ENCODE measurements at places on chromosomes 5 and 9.

GRCh38 chr9:136962701-136963248 lies 10.7 kb downstream of the LCN12 start:
- no peak for DNase-seq

GRCh38 chr5:74660140-74660539 lies 19.6 kb upstream of the ENC1 start:
- DNase-seq = no peak

- peak; percentile 83 for DNase-seq
Measured at GRCh38 chr9:94865582-94866452, 139.3 kb downstream of the AOPEP start.

DNA sequence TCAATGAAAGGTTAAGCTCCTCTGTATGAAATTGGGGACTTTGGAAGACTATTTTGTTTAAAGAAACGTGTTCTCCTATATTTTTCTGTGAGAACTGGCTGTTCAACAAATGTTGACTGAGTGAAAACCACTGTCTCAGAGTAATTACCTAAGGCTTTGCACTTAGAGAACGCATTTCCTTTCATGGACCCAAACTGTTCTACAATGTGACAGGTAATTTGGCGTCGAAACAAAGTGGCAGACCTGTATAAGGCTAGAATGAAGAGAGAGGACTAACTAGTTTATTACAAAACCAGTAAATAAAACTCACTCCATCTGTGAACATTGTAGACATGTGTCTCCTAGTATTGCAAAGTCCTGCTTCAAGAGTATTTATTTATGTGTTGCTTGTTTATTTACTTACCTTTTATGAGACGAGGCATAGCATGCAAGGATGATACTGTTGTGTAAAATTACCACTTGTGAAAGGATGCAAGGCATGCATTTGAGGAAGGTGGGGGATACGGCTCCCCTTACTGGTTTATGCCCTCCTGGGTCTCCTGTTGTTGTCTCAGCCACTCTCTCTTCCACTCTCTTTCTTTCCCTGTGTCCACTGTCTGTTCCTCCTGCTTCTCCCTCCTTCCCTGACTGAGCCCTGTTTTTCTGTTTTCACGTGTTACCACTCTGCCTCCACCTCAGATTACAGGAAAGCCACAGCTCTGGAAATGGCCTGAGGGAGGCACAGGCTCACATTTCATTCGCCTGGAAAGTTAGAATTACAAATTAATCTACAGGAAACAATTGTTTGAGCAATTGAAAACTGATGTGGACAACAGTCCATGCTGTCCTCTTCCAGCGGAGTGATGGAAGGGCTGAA lies 444.0 kb upstream of the ZNF608 start:
- no peak for DNase-seq

GRCh38 chr9:22813529-22813928 lies 366.9 kb downstream of the DMRTA1 start:
- no peak for DNase-seq

- no peak for DNase-seq
Measured at GRCh38 chr5:31678180-31678579, 39.2 kb downstream of the PDZD2 start.

GRCh38 chr5:145588113-145588512 lies 247.0 kb downstream of the PRELID2 start:
- no peak for DNase-seq

DNA sequence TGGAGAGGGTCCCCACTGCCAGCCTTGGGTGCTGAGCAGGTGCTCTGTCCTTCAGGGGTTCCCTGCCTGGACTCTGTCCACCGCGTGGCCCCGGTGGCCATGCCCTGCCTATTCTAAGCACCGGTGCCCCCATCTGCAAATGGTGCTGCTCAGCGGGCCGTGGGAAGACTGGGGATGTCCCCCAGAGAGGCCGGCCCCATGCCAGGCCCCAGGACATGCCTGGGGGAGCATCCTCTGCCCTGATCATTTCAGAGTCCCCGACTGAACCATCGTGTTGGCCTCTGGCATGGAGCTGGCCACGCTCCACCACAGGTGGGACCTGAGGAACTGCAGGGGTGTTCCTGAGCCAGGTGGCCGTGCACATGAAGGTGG lies 64.7 kb downstream of the RXRA start:
- DNase-seq = no peak

- DNase-seq = no peak
Measured at GRCh38 chr5:94745786-94746730, 127.6 kb downstream of the SLF1 start.

- no peak for DNase-seq
Measured at GRCh38 chr9:76646249-76646648, 118.0 kb upstream of the PCA3 start.

GRCh38 chr9:40913928-40914673 lies 214.4 kb downstream of the FOXD4L6 start:
- DNase-seq = no peak

DNA sequence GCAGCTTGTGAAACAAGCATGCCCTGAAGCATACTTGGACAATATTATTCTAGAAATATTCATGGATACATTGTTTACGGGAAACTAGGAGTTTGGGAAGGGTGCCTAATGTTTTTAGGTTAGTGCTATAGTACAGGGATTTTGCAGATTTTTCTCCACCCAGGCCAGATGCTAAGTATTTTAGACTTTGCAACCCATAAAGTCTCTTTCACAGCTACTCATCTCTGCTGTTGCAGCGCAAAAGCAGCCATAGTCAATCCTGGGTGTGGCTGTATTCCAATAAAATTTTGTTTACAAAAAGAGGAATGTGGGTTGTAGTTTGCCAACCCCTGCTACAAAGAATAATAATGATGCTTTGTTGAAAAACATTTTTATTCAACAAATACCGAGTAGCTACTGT lies 106.2 kb downstream of the CEMIP2 start:
- DNase-seq = no peak

- DNase-seq = peak; percentile 78
Measured at GRCh38 chr5:142600611-142601358, 85.1 kb downstream of the FGF1 start.

DNA sequence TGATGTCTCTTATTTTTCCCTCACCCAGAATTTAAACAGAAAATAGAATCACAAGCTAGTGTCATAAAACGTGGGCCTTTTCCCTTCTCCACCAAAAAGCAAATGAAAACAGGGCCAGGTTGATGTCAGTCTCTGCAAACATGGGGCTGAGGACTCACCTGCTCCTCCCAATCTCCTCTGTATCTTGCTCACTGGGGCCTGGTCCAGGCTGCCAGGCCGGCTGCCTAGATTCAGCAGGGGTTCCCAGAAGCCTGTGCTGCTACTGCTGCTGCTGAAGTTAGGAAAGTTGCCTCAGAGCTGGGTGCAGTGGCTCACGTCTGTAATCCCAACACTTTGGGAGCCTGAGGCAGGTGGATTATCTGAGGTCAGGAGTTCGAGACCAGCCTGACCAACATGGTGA lies 84.3 kb downstream of the PCDH1 start:
- no peak for DNase-seq

GRCh38 chr9:107067739-107068416 lies 204.9 kb downstream of the ZNF462 start:
- DNase-seq = no peak

- DNase-seq = no peak
Measured at GRCh38 chr5:167671176-167671575, 620.3 kb upstream of the WWC1 start.

GRCh38 chr5:110790673-110791072 lies 51.9 kb downstream of the SLC25A46 start:
- no peak for DNase-seq

DNA sequence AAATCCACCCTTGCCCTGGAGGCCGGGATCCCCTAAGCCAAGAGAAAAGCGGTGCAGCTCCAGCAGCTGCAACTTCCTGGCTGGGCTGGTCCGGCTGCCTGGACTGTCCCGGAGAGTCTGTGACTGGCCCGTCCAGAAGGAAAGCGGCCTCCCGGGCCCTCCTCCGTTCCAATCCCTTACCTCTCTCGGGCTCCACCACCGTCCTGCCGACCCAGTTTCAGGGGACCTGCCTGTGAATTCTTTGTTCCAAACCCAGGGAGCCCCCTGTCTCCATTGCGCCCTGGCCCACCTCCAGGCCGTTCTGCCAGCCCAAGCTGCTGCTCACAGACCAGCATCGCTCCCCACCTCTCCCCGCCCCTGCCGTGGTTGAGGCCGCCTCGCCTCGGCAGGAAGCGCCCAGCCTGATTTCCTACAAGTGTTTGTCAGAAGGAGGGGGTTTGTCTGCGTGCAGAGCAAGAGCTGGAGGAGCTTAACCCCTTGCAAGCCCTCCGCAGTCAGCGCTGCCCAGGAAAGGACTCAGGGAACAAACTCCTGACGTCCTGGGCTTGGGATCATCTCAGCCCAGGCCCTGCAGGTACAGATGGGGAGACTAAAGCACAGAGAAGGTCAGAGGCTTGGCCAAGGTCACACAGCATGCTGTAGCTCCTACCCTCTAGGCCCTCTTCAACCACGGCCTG lies at the start of gene AKNA:
Gene AKNA, minus strand, starts transcription at position 303 of the 677 bp plus-strand sequence. CDS start 6,649 bp downstream, outside the sequence.
- peak; percentile 92 for DNase-seq

- DNase-seq = peak; percentile 72
Measured at GRCh38 chr5:66306105-66306843, 162.2 kb downstream of the SREK1 start.

DNA sequence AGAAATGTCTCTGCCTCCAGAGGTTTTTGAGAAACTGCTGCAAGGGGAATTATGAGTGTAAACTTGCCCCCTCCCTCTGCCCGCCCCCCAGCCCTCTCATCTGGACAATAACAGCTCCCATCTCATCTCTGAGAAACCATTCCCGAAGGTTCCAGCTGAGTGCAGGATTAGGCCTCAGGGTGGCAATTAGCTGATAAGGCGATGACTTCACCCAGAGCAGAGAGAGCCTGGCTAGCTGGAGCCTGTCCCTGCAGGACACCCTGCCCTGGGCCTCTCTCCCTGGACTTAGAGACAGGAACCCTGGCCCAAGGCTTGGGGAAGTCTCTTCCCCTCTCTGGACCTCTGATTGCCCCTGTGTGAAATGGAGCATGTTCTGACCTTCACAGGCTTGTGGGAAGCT lies 45.7 kb upstream of the HAND1 start:
- no peak for DNase-seq

All from sigmoid colon (tissue), 7 donors.